ENCODE measurements at places on chromosomes 16 and 17.

DNA sequence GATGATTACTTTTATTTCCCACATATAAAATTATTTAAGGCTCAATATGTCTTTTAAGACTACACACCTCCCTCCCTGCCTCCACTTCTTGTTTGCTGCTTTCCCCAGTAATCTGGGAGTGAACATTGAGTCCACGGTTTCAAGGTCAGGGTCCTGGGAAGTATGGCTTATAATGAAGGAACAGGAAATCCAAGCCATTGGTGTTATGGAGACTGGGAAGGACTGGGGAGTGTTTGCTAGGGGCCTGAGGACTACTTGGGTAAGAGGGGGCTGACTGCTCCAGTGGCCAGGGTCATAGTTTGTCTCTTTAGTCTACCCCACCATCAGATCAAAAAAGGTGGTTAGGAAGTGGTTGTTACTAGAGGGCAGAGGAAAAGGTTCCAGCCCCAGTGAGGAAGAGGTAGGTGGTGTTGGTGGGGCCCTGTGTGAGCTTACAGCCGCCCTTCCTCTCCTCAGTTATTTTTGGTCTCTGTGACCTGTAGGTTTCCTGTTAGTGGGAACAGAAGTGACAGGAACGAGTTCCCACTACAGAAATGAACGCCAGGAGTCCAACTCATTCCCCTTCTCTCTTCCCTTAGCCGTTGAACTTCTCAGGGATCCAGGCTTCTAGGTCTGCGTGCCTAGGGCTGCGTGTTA is 742 bp upstream of the SLC16A13 start:
- DNase-seq = no peak

DNA sequence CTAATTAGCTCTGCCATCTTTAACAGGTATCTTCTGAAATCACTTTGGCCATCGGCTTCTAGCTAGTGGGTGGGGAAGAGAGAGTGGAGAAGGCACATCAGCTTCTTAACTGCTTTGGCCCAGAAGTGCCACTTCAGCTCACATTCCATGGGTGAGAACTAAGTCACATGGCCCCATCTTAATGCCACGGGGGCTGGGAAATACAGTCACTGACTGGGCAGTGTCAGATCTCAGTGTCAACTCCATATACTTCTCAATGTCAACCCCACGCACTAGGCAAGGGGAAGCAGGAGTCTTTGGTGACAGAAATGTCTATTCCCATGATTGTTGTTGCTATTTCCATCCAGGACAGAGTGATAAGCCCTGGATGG is 29.4 kb downstream of the CCR7 start:
- no peak for DNase-seq

DNA sequence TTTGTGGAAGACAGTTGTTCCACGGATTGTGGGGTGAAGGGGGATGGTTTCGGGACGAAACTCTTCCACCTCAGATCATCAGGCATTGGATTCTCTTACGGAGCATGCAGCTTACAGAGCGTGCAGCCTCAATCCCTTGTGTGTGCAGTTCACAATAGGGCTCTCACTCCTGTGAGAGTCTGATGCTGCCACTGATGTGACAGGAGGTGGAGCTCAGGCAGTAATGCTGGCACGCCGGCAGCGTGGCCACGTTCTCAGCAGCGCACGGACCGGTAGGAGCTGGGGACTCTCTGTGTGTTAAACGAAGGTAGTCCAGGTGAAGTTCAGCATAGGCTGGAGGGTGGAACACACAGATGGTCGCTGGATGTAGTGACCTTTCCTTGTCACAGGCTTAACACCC is 37.8 kb downstream of the SEC14L1 start:
- DNase-seq = no peak

- DNase-seq = no peak
Observed at GRCh38 chr17:75316253-75316652, 27.0 kb upstream of the SLC25A19 start.

- DNase-seq = peak; percentile 86
Observed at GRCh38 chr17:18141210-18141803, 32.8 kb downstream of the MYO15A start.

GRCh38 chr17:48385319-48385718 is 44.7 kb downstream of the SKAP1 start:
- DNase-seq = no peak

- DNase-seq = no peak
Observed at GRCh38 chr17:48981927-48982539, 13.6 kb upstream of the GIP start.

DNA sequence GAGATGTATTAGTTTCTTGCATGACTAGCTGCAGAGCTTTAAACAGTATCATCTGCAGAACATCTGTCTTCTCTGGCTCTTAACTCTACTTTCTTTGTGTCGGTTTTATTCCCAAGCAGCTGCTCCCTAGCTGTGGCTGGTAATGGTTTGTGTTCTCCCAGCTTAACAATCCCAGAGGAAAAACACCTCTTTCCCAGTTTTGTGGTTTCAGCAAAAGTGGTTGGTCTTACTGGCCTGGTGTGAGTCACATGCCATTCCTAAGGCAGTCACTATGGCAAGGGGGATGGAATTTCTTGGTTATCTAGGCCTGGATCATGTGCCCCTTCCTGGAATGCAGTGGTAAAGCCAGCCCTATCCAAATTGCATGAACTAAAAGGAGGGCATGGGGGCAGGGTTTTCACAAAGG is 27.5 kb downstream of the OMG start:
- peak; percentile 86 for DNase-seq

DNA sequence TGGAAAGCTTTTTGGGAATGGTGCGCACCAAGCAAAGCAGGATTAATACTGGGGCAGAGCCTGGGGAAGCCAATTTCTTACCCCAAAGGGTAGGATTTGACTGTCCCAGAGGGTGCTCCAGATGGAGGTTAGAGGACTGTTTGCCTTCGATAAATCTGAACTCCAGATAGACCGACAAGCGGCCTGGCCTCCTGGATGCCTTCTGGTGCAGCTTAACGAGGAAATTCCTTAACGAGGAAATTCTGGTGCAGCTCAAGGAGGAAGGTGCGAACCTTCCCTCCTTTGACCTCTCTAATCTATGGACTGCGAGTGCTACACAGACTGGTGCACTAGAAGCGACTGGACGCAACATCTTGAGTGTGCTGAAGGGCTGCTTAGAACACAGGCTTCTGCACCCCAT is 6.5 kb downstream of the CALB2 start:
- no peak for DNase-seq

DNA sequence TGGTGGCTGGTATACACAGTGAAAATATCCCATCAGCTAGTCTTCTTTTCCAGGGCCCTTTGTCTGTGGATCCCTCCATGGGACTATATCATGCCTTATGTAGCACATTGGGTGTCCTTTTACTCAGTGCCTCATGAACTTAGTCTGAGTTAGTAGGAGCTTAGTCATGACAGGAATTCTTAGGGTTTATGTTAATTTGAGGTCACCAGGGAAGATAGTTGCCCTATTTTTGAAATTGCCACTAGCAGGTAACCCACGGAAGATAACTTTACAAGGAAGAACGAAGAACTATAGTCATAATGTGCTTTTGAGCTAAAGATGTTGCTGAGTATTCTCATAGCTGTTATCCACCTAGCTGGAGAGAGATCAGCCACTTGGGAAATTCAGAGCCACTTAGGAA is 14.8 kb upstream of the PLK1 start:
- no peak for DNase-seq

GRCh38 chr16:11797957-11798299 is 870 bp upstream of the ZC3H7A start:
- DNase-seq = peak; percentile 39

DNA sequence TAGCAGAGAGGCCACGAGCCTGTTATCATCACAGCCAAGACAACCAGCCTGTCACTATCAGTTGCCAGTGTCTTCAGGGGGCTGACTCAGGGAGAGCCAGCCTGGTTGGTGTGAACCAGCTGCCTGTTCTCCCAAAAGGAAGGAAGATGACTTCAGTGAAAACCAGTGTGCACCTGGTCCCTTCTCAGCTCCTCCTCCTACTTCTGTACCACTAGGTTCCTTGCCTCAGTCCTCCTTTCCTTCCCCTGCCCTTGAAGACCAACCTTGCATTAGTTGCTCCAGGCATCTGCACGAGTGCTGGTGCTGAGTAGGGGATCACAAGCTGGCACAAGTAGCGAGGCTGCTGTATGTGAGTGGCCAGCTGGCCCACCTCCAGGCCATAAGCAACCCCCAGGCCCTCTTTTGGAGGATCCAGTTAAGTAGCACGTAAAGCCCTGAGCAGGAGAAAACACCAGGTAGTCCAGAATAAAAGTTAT is 8.5 kb downstream of the TUBG1 start:
- no peak for DNase-seq

GRCh38 chr17:58249270-58250133 is 11.1 kb downstream of the LPO start:
- DNase-seq = peak; percentile 73

DNA sequence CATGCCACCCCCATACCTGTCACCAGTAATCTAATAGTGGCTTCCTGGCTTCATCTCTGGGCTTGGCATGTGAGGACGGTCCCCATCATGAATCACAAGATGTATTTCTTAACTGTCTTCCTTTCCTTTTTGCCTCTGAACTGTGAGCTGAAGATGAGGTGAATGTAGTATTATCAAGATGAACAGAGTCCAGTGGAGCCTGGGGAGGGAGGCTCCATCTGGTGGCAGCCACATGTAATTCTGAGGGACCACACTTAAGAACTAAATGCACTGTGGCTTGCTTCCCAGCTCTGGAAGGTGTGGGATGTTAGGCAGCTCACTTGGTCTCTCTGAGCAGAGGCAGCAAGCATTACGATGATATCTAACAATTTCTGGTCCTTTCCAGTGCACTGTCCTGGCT is 354.9 kb upstream of the ASIC2 start:
- DNase-seq = no peak

GRCh38 chr17:52885882-52886281 is 727.4 kb upstream of the CA10 start:
- DNase-seq = no peak
